Left cardiac atrium (tissue), 4 donors: ENCODE measurements at places on chromosomes 7 and 10. TPM values are rescaled to one million over a fixed set of nuclear protein-coding genes. Genes with fewer than 3 reads are reported as not detected.

- peak; percentile 44 for DNase-seq
Observed at GRCh38 chr10:124917428-124918190, 24.3 kb upstream of the ZRANB1 start.

The MMD2 gene
- total RNA-seq, result not detected

GRCh38 chr7:28973591-28973990 lies 15.5 kb upstream of the TRIL start:
- no peak for DNase-seq

- DNase-seq, result no peak
Observed at GRCh38 chr7:140519007-140519399, 39.7 kb upstream of the MKRN1 start.

DNA sequence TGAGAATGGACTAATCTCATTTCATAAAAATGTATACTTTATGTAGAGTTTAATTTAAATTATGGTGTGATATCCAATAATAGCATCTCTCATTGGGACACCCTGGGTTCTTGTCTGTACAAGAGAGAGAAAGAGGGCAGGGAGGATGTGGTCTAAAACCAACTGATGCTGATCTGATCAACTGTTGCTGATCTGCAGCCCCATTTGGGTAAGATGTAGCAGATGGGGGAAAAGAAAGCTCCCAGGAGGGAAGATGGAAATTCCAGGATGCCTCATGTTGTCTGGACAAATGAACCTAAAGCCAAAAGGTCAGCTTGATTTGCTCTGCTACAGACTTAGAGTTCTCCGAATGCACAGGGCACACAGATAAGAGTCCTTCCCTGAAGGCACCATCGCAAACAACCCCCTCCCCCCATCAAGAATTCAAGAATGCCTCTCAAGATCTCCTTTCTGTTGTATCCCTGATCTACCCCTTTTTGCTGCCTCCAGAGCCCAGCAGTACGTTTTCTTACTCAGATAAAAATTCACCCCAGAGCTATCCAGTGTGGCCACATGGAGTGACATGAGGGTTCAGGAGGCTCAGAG lies 171.4 kb upstream of the INHBA start:
- no peak for DNase-seq

DNA sequence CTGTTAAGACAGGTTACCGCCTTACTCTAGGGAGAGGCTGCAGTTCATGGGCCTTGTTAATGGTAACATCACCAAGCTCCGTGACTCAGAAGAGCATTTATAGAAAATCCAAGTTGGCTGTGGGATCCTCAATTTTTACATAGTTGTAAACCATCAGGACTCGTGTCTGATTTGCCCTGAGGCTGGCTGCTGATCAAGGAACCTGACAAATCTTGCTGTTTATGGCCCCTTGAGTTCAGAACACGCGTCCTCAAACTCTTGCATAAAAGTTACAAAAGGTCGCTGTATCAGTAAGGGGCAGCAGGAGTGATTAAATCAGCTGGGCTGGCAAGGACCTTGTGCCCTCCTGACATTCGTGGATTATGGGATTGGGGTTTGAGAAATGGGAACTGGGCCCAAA lies 4.6 kb downstream of the SLC13A4 start:
- no peak for DNase-seq

The NEUROG3 gene
- total RNA-seq, result not detected

DNA sequence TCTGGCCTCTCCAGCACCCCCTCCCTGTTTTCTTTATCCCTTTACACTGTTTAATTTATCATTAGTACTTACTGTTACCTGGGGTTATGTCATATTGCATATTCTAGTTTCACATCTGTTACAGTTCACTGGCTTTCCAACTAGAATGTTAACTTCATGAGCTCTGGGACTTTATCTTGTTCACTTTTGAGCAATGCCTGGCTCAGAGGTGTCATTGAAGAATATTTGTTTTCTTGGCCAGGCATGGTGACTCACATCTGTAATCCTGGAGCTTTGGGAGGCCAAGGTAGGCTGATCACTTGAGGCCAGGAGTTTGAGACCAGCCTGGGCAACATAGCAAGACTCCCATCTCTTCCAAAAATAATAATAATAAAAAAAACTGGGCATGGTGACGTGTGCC lies 40.7 kb downstream of the LRGUK start:
- DNase-seq, result no peak

GRCh38 chr7:636396-636795 lies 90.1 kb upstream of the DNAAF5 start:
- DNase-seq, result no peak
